IMR-90 (cell line): ENCODE measurements at places on chromosomes 1 and 21.

GRCh38 chr1:41360074-41360785 lies 1.0 kb upstream of the FOXO6 start:
- no peak for DNase-seq
- no peak overlapping the region for H3K4me3 ChIP-seq
- peaks cover 61% of the 10 kb centered on the region for H3K27me3 ChIP-seq
- no peaks in the 10 kb centered on the region for H3K36me3 ChIP-seq

DNA sequence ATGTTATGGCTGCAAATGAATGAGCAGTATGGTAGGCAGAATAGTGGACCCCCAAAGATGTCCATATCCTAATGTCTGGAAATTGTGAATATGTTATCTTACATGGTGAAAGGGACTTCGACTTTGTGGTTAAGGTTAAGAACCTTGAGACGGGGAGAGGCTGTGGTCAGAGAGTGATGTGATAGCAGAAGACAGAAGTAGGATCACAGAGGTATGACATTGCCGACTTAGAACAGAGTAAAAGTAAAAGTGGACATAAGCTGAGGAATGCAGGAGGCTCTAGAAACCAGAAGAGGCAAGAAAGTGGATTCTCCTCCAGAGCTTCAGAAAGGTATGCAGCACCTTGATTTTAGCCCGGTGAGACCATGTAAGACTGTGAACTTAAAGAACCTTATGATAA lies 74.6 kb downstream of the CTH start:
- H3K4me1 ChIP-seq: peaks cover 6% of the 10 kb centered on the region; the same call in 1 of the 2 replicates
- no peak for DNase-seq
- no peaks in the 10 kb centered on the region for H3K27me3 ChIP-seq

GRCh38 chr21:42417533-42417932 lies 13.8 kb downstream of the UBASH3A start:
- no peak overlapping the region for H3K27ac ChIP-seq
- no peak overlapping the region for H3K4me3 ChIP-seq
- peaks cover 15% of the 10 kb centered on the region; the same call in 1 of the 2 replicates for H3K27me3 ChIP-seq
- H3K4me1 ChIP-seq: peaks cover 5% of the 10 kb centered on the region; the same call in 1 of the 2 replicates

- no peak overlapping the region for H3K4me3 ChIP-seq
- H3K4me1 ChIP-seq: peaks cover 4% of the 10 kb centered on the region
- DNase-seq: no peak
- H3K27ac ChIP-seq: no peak overlapping the region
These were observed 82.0 kb downstream of the UCHL5 start for GRCh38 chr1:192977089-192977706.
